A549 treated with DMSO at 1 μM for 4 hours (cell line): ENCODE measurements at places on chromosomes 12 and 14. TPM values are rescaled to one million over a fixed set of nuclear protein-coding genes. Genes with fewer than 3 reads are reported as not detected.

Gene ZNF641
- 6.4 to 9.4 TPM (median 7.8 TPM) in 5 replicates for total RNA-seq

Gene IKZF4
- 2.5 to 3.0 TPM (median 2.8 TPM) in 5 replicates for total RNA-seq

Gene PTPRB
- total RNA-seq = 0.56 to 1.0 TPM (median 0.87 TPM) in 5 replicates

Gene HDAC7
- 40.7 to 51.6 TPM (median 46.7 TPM) in 5 replicates for total RNA-seq

Gene HCAR1
- total RNA-seq = 0.02 to 0.08 TPM (median 0.06 TPM) in 5 replicates

Gene ATP5F1B
- total RNA-seq = 826 to 929 TPM (median 883 TPM) in 5 replicates

Gene TAS2R20
- 0.10 to 0.12 TPM (median 0.11 TPM) in 3 of 5 replicates, not detected in the others for total RNA-seq

Gene DDHD1
- total RNA-seq = 6.2 to 8.2 TPM (median 7.7 TPM) in 5 replicates

Gene LRRIQ1
- total RNA-seq = 0.36 to 1.3 TPM (median 0.84 TPM) in 5 replicates

Gene GPRC5A
- 314 to 517 TPM (median 478 TPM) in 5 replicates for total RNA-seq
